ENCODE measurements at places on chromosomes 5 and 9.

- DNase-seq: no peak
Measured at GRCh38 chr9:131854334-131854733, 114.5 kb upstream of the RAPGEF1 start.

DNA sequence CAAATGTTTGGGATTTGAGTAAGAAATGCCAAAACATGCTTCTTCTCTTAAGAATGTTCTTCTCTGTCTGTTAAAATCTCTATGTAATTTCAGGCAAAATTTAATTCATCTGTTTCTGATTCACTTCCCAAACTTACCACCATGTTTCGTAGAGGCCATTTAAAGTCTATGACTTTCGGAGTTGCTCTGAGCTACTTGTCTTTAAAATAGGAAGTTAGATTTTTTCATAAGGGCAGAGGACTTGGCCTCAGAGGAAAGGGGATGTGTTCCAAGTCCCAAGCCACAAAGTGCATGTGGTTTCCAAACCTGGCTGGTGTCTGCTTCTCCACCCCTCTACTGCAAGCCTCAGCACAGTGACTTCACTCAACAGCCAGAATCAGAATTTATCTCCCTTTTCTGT, 111.3 kb upstream of the ADRA1B start:
- no peak for DNase-seq

DNA sequence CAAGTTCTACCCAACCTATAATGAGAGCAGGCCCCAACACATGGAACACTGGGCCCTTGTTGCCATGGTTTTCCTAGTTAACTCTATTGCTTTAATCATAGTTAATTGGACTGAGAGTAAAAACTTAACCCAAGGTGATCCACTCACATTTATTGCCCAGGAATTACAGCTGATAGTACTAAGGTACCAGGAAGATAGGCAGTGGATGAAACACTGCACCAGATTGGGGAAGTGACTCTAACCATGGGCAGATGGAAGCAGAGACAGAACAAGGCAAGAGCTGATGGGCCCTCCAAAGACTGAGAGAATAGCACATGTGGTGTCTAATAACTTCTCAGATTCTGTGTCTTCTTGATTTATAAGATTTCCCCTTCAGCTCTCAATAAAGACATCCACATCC, 145.7 kb upstream of the TRIM32 start:
- no peak for DNase-seq

GRCh38 chr9:130114741-130115140, 57.5 kb upstream of the NCS1 start:
- no peak for DNase-seq

DNA sequence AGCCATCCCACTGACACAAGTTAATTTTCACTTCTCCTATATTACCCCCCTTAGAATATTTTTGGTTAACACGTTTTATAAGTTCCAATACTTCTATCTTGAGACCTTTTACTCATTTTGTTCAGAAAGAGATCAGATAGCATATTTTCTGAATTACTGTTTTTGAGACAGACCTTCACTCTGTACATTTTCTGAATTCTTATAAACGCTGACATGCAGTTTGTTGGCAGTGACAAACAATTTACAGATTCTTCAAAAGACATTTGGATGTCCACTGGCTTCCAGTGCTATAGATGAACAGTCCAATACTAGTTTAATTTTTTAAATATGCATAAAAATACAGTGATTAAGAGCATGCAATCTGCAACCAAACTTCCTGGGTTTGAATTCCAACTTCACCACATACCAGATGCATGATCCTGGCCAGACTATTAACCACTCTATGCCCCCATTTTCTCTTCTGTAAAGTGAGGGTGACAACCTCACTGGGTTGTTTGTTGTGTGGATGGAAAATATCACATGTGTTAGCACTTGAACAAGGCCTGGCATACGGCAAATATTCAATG, 142.1 kb downstream of the AGTPBP1 start:
- no peak for DNase-seq

All from NCI-H1105 (cell line).